ENCODE measurements at places on chromosomes 16 and 17. TPM values are rescaled to one million over a fixed set of nuclear protein-coding genes. Genes with fewer than 3 reads are reported as not detected.

Gene SLC35G6
- not detected for total RNA-seq

Gene LGALS9
- total RNA-seq, result 6.9 TPM

Gene NLRC3
- 1.9 TPM for total RNA-seq

Gene CACNG5
- total RNA-seq, result not detected

Gene CWC25
- total RNA-seq, result 11.9 TPM

Gene CNEP1R1
- 23.9 TPM for total RNA-seq

Gene KRT36
- not detected for total RNA-seq

Gene TBC1D3
- total RNA-seq, result not detected

Gene GRAP
- 25.3 TPM for total RNA-seq

Gene KRT12
- not detected for total RNA-seq

Gene GP1BA
- total RNA-seq, result not detected

Measured in endothelial cell of coronary artery (primary cell).